Naive thymus-derived CD4-positive, alpha-beta T cell (primary cell): ENCODE measurements at places on chromosomes 6 and 20. TPM values are rescaled to one million over a fixed set of nuclear protein-coding genes. Genes with fewer than 3 reads are reported as not detected.

ASIP gene
- not detected for total RNA-seq

- no peak for DNase-seq
- H3K4me3 ChIP-seq, result no peak overlapping the region
- H3K27ac ChIP-seq, result no peak overlapping the region
- no peaks in the 10 kb centered on the region for H3K36me3 ChIP-seq
- no peaks in the 10 kb centered on the region for H3K4me1 ChIP-seq
Observed at GRCh38 chr20:51695574-51696303, 72.5 kb downstream of the ATP9A start.

BTNL2 gene
- not detected in 2 replicates for total RNA-seq

GRCh38 chr6:160883999-160884398 lies 107.6 kb upstream of the MAP3K4 start:
- no peaks in the 10 kb centered on the region for H3K36me3 ChIP-seq
- H3K4me3 ChIP-seq, result no peak overlapping the region
- no peak for DNase-seq
- H3K27me3 ChIP-seq, result no peaks in the 10 kb centered on the region

RSPO4 gene
- total RNA-seq, result 0.22 TPM

RNASET2 gene
- total RNA-seq, result 266 TPM

GRCh38 chr6:33960345-33961313 lies 156.8 kb upstream of the MLN start:
- no peak overlapping the region for H3K4me3 ChIP-seq
- DNase-seq, result no peak
- H3K27me3 ChIP-seq, result no peaks in the 10 kb centered on the region
- H3K36me3 ChIP-seq, result no peaks in the 10 kb centered on the region
- no peaks in the 10 kb centered on the region for H3K4me1 ChIP-seq

DNA sequence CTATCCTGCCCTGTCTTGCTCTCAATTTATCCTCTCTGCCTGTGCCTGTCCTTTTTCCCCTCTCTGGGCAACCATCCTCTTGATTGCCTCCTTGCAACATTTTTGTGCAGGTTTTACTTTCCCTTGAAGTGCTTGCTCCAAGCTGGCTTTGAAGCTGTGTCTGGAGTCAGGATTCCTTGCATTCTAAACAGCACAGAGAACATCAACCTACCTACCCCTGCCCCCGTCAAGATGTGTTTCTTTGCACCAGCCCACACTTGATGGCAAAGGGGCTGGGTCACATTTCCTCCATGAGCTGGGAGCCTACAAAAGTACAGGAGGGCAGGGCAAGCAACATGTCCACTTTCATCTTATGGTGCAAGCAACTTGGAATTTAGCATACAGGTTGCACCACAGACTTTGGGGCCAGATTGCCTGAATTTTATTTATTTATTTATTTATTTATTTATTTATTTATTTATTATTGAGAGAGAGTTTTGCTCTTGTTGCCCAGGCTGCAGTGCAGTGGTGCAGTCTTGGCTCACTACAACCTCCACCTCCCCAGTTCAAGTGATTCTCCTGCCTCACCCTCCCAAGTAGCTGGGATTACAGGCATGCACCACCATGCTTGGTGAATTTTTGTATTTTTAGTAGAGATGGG lies 206.3 kb downstream of the COL19A1 start:
- no peaks in the 10 kb centered on the region for H3K27me3 ChIP-seq
- no peak for DNase-seq
- no peaks in the 10 kb centered on the region for H3K36me3 ChIP-seq
- H3K4me1 ChIP-seq, result no peaks in the 10 kb centered on the region
- no peak overlapping the region for H3K27ac ChIP-seq

SPINT4 gene
- not detected in 2 replicates for total RNA-seq

RWDD2A gene
- 1.8 TPM for total RNA-seq

TCF21 gene
- total RNA-seq, result not detected

OXT gene
- not detected for total RNA-seq

- no peaks in the 10 kb centered on the region for H3K27me3 ChIP-seq
- no peaks in the 10 kb centered on the region for H3K4me1 ChIP-seq
- DNase-seq, result no peak
- no peaks in the 10 kb centered on the region for H3K36me3 ChIP-seq
- no peak overlapping the region for H3K27ac ChIP-seq
- H3K4me3 ChIP-seq, result no peak overlapping the region
Observed at GRCh38 chr20:35215066-35215956, 11.2 kb upstream of the MMP24 start.

DNA sequence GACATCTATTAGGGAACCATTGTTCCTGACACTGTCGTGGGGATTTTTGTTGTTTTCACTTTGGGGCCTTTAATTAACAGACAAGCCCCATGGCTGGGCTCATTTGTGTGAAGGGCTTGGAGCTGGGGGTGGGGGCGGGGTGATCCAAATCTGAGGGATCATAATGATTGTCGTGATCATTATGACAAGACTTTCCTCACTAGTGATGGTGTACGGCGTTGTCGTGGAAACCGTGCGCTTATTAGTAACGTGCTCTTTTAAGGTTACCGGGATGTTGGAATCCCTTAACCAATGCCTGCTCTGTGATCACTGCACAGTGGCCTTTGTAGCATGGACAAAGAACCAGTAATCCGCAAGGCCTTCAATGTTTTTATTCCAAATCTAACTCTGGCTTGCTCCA lies 18.6 kb downstream of the PDYN start:
- H3K27me3 ChIP-seq, result no peaks in the 10 kb centered on the region
- H3K36me3 ChIP-seq, result no peaks in the 10 kb centered on the region
- no peak for DNase-seq
- H3K27ac ChIP-seq, result no peak overlapping the region
- H3K4me1 ChIP-seq, result no peaks in the 10 kb centered on the region
- no peak overlapping the region for H3K4me3 ChIP-seq

GRIK2 gene
- not detected for total RNA-seq

DNA sequence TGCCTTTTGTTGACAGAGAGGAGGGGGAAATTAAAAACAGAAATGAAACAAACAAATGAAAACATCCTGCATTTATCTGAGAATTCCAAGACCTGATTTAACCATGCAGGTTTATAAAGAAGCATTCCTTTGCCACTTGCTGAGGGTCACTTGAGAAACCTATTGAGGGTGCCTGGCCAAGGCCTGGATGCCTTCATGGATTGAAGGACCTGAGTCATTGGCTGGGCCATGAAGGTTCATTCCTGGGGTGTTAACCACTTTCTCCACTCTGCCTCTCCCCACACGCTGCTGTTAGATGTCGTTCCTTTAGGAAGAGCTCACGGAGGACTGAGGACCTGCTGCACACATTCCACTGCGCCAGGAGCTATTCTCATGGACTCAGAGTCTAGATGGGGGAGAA lies 49.7 kb downstream of the DAAM2 start:
- no peak overlapping the region for H3K4me3 ChIP-seq
- no peaks in the 10 kb centered on the region for H3K27me3 ChIP-seq
- H3K4me1 ChIP-seq, result no peaks in the 10 kb centered on the region
- DNase-seq, result no peak
- H3K36me3 ChIP-seq, result no peaks in the 10 kb centered on the region

DNA sequence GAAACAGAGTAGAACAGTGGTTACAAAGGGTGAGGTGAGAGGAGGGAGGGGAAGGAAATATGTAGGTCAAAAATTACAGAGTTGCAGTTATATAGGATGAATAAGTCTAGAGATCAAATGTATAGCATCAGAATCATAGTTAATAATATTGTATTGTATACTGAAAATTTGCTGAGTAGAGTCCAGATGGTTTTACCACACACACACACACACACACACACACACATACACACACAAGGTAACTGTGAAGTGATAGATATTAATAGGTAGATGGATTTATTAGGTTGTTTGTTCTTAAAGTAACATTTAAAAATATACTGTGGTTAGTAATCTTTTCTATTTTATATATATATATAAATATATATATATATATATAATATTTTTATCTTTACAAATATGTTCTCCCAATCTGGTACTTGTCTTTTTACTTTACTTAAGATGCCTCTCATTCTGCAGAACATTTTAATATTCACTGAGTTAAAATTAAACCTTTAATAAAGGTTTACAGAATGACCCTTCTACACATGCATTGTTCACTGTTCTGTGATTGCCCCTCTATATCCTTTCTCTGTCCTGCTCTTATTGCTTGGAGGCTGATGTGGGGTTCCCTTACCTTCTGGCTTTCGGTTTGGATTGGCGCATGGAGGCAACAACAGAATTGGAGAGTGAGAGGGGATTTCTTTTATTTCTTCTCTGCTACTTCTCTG lies 408 bp downstream of the PTCHD4 start:
- H3K4me3 ChIP-seq, result no peak overlapping the region
- no peaks in the 10 kb centered on the region for H3K27me3 ChIP-seq
- no peaks in the 10 kb centered on the region for H3K4me1 ChIP-seq
- H3K27ac ChIP-seq, result no peak overlapping the region
- DNase-seq, result no peak

GRCh38 chr6:44463728-44464450 lies 76.4 kb downstream of the CDC5L start:
- H3K27ac ChIP-seq, result no peak overlapping the region
- DNase-seq, result no peak
- no peaks in the 10 kb centered on the region for H3K4me1 ChIP-seq
- H3K36me3 ChIP-seq, result no peaks in the 10 kb centered on the region
- no peaks in the 10 kb centered on the region for H3K27me3 ChIP-seq
- no peak overlapping the region for H3K4me3 ChIP-seq

GRCh38 chr6:16440636-16441212 lies 202.3 kb downstream of the GMPR start:
- no peaks in the 10 kb centered on the region for H3K27me3 ChIP-seq
- peaks cover 15% of the 10 kb centered on the region for H3K4me1 ChIP-seq

CCDC167 gene
- 18.0 TPM for total RNA-seq

BMP7 gene
- not detected for total RNA-seq

DNA sequence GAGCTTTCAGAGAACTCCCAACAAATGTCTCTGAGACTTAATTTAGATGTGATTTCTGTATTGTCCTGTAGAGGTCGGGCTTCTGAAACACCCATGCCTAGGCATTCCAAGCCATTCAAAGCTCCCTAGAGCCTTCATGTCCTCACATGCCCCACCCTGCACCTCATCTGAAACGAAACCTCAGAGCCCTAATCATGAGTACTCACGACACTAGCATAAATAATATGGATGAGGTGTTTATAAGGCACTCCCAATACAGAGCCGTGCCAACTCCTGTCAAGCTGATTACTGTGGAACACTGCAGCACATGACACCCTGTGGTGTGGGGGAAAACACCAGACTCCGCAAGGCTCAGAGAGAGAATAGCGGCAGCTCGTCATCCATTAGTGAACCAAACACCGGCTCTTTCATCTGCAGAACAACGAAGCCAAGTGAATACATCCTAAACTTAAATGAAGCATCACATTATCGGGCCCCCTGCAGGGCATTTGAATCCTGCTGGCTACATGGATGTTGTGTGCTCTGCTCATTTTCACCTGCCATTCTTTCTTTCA lies 83.8 kb downstream of the FNDC1 start:
- no peaks in the 10 kb centered on the region for H3K36me3 ChIP-seq
- no peaks in the 10 kb centered on the region for H3K27me3 ChIP-seq
- no peaks in the 10 kb centered on the region for H3K4me1 ChIP-seq
- no peak overlapping the region for H3K27ac ChIP-seq
- no peak overlapping the region for H3K4me3 ChIP-seq

PPP1R18 gene
- 95.3 TPM for total RNA-seq

LY6G6F gene
- total RNA-seq, result not detected in 2 replicates

DNA sequence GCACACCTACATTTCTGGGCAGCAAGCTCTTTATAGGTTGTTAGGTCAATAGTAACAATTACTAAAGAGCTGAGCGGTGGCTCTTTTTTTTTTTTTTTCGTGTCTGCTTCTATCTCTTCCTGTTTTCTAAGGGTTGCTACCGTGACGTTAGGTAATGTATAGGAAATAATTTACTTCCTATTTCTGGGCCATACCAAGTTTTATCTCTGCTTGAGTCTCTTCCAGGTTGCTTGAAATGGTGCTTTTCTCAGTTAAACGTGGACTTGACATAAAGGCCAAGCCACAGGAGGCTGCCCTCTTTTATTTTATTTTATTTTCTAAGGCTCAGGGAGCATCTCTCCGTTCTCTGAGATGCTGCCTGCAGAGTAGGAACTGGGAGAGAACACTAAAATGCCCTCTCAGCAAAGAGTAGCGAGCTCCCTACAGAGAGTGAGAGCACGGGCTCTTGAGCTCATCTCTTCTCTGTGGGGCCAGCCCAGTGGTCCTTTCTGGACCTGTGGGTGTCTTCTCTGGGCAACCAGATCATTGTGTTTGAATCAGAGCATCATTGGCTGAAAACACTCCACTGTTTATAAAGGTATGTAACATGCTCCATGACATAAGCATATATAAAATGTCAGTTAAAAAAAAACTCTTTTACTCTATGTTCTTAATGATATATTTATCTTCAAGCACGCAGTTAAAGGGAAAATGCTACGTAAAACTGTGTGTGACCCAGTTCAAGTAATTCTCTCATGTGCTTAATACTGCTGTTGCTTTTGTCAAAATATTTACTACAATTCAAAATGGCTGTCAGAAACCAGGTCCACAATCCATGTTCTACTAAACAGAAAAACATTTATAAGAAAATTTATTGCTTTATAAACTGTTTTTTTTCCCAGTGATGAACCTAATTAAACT lies at the start of gene ZNF831:
Gene ZNF831 (plus strand): TSS at position 191 of the 900 bp plus-strand sequence. CDS start 27,199 bp downstream, outside the sequence.
- peak; percentile 64 for DNase-seq
- H3K36me3 ChIP-seq, result no peaks in the 10 kb centered on the region
- peaks cover 68% of the 10 kb centered on the region for H3K4me1 ChIP-seq
- H3K27me3 ChIP-seq, result no peaks in the 10 kb centered on the region
- H3K4me3 ChIP-seq, result peak within 1 kb of the TSS; percentile 55
- H3K27ac ChIP-seq, result peak within 1 kb of the TSS; percentile 93

- H3K4me3 ChIP-seq, result no peak overlapping the region
- H3K36me3 ChIP-seq, result no peaks in the 10 kb centered on the region
- DNase-seq, result no peak
- H3K4me1 ChIP-seq, result no peaks in the 10 kb centered on the region
Observed at GRCh38 chr6:143872201-143872600, 7.9 kb downstream of the ZC2HC1B start.

GRCh38 chr6:166410426-166410935 lies 27.7 kb upstream of the MPC1 start:
- DNase-seq, result no peak
- no peaks in the 10 kb centered on the region for H3K27me3 ChIP-seq
- no peak overlapping the region for H3K27ac ChIP-seq
- no peaks in the 10 kb centered on the region for H3K36me3 ChIP-seq

DNA sequence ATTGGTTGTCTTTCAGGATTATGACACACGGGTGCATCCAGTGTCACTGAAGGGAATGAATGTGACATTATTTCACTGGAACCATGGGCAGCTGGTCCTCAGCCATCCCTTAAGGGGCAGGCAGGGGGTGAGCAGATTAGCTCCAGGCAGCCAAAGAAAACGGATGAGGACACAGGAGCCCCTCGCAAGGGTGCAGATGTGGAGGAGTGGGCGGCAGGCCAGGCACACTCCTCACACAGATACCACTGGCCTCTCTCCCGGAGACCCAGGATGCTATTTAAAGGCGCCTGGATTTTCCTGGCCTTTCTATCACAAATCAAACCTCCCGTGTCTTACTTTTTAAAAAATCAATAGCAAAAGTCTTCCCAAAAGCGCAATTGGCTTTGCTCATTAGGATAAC lies 210.4 kb downstream of the TAF4 start:
- no peaks in the 10 kb centered on the region for H3K27me3 ChIP-seq
- H3K27ac ChIP-seq, result no peak overlapping the region
- no peaks in the 10 kb centered on the region for H3K4me1 ChIP-seq
- H3K36me3 ChIP-seq, result no peaks in the 10 kb centered on the region
